ENCODE measurements at places on chromosomes 3 and 15.

- no peak for DNase-seq
Observed at GRCh38 chr3:35966629-35967464, 327.5 kb downstream of the ARPP21 start.

- no peak for DNase-seq
Observed at GRCh38 chr3:132625613-132626012, 28.5 kb downstream of the ACKR4 start.

DNA sequence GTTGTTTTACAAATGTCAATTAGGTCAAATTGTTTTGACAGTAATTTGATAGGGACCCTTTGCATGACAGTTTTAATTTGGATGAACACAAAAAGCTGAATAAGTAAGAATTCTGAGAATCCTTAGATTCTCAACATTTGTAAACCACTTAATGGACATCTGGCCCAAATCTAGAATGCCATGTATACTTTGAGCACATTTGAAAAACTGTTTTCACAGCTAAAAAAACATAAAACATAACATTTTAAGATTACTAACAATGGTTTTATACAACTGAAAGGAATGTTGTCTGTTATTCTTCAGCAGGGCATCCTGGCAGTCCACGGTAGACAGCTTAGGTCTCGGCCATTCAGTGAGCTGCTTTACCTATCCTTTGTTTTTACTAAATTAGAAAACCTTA lies 34.5 kb upstream of the TM2D3 start:
- peak; percentile 53 for DNase-seq

DNA sequence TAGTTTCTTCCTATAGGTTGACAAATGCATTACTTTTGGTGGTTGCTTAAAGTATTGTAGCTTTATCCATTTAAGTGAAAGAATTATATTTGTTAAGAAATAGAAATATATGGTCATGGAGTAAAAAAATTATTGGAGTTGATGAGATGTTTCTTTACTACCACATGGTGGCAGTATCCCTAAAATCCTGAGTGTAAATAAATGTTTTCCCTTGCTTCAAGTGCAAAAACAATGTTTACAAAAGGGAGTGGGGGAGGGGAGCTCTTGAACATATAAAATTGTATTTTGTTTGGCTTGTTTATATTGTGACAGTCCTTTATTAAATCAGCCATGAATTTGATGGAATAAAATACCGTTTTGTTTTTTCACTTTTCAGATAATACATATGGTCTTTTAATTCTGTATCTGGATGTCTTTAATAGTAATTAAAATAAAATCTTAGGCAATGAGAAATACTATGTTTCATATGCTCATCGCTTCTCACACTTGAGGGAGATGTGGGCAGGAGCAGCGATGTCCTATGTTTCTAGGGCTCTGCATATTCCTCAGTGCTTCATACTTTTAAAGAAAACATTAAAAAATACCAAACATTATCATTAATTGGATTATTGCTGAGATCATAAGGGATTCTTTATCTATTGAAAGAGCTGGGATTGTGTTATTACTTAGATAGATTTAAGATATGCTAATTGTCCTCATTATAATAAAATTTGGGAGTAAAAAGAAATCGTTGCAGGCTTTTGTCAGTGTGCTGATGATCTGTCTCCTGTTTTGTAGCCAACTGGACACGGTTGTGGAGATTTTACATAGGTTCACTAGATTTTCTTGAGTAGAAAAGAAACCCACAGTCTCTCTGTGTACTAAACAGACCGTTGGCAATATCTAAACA lies 349.7 kb downstream of the TUSC7 start:
- DNase-seq, result peak; percentile 54

- DNase-seq, result peak; percentile 61
Observed at GRCh38 chr3:58577269-58577821, at the start of gene FAM107A. Gene FAM107A (minus strand): TSS chr3:58577391. CDS start chr3:58569860, 7,531 bp downstream.

DNA sequence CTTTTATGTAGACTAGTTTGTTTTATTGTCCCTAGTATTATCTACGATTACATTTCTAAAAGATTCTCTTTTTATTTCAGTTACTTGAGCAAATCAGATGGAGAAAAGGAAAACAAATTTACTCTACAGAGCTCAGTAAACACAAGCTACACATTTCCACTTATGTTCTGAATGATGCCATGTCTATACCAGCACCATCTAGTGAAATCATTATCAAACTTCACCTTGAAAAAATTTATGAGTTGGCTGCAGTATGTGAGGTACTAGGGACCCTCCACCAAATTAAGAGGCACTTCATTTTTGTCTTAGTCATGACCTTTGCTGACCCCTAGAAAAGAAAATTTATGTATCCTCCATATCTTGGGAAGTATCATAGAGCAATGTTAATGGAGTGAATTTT lies 827.4 kb downstream of the SI start:
- DNase-seq, result no peak

DNA sequence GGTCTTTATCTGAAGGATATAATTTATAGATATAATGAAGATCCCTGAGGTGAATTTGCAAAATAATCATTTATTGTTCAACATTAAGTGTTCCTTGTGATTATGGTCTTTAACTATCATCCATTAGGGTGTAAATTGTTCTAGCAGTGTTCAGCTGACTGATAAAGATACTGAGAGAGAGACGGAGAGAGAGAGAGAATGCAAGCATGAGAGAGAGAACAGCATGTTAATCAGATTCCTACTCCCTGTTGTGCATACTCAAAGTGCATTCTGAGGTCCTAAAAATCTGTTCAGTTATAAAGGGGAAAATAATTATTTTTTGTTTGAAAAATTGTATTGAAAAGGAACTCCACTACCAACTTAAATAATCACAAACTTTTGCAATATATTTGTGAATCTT lies 271.0 kb upstream of the CBLB start:
- no peak for DNase-seq

DNA sequence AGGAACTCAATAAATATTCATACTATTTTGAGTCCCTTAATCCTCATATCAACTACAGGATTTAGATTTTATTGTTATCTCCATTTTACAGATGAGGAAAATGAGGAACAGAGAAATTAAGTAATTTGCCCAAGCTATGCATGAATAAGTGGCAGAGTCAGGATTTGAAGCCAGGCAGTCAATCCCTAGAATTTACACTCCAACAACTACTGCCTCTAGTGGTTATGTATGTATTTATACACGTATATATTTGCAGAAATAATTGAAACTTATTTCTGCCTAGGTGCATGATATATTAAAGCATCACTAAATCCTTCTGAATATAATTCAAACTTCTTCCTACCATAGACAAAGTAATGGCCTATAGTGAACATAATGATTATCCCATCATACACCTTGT lies 137.4 kb downstream of the SERPINI1 start:
- no peak for DNase-seq

DNA sequence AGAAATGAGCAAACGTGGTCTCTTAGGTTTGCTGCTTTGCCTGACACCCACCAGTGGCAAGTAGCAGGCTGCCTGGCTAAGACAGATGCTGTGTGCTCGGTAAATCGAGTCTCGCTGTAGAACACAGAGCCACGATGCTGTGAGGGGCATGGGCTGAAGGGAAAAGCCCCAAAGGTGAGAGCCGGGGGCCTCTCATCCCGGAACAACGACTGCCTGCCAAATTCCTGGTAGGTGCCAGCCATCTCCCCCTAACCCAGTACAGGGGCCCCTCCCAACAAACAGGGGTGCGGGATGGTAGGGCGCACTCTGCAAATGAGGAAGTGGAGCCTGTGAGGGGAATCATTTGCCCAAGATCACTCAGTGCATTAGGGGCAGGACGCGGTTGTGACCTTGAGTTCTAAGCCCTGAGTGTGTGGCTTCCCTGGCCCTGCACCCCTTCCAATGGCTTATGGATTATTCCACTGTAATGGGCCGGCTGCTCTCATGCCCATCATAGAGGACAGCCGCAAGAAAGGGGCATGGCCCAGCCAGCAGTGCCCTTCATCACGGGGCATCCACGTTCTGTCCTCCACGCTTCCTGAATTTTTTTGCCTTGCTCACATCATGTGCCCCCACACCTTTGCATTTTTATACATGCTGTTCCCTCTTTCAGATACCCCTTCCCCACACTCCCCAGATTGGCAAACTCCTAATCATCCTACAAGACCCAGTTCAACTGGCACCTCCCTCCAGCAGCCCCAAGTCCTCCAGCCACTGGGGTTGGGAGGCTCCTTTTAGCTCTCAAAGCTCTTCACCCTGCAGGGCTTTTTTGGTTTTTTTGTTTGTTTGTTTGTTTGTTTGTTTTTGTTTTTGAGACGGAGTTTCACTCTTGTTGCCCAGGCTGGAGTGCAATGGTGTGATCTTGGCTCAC lies 125.4 kb downstream of the NUP210 start:
- no peak for DNase-seq

GRCh38 chr3:44439499-44440295 lies 37.8 kb downstream of the ZNF445 start:
- peak; percentile 11 for DNase-seq

- no peak for DNase-seq
Observed at GRCh38 chr15:80948651-80949292, 40.8 kb downstream of the MESD start.

GRCh38 chr3:108092501-108092900 lies 1.7 kb upstream of the CD47 start:
- no peak for DNase-seq

GRCh38 chr3:13891492-13892073 lies 11.7 kb upstream of the WNT7A start:
- DNase-seq, result no peak

- DNase-seq, result no peak
Observed at GRCh38 chr3:98326105-98326893, 27.4 kb upstream of the OR5K4 start.

GRCh38 chr3:38095669-38096483 lies 41.1 kb downstream of the ACAA1 start:
- no peak for DNase-seq

GRCh38 chr3:194808640-194809097 lies 123.0 kb downstream of the FAM43A start:
- DNase-seq, result peak; percentile 13

GRCh38 chr3:174536319-174536718 lies 322.8 kb upstream of the NAALADL2 start:
- DNase-seq, result no peak

- DNase-seq, result no peak
Observed at GRCh38 chr3:11734-12133, 184.8 kb upstream of the CHL1 start.

DNA sequence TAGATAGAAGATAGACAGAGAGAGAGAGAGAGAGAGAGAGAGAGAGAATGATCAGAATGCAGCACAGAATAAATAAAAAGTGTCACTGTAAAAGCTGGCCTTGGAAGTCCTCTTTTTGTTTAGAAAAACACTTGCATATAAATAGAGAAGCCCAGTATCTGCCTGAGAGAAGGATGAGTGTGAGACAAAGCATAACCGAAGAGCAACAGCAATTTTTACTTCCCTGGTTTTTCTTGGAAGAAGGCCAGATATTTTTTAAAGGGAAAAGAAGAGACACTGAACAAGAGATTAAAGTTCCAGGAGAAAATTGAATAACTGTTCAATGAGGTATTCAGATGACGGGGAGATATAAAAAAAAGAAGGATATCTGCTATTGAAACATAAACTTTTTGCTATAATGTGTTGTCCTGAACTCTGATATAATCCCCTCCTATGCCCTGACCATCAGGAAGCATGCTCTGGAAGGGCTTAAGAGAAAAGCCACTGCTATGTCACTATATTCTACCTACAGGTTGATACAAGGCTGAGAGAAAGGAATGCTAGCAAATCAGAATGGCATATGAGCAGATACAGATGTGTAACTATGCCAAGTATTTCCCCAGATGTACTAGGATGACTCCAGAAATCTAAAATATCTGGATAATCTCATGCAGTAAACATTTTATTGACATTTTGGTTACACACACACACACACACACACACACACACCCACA lies 358.9 kb downstream of the RBMS3 start:
- peak; percentile 46 for DNase-seq

GRCh38 chr3:113084777-113085176 lies 94.0 kb downstream of the GTPBP8 start:
- DNase-seq, result peak; percentile 91

GRCh38 chr3:177578488-177578887 lies 381.2 kb upstream of the TBL1XR1 start:
- DNase-seq, result no peak

DNA sequence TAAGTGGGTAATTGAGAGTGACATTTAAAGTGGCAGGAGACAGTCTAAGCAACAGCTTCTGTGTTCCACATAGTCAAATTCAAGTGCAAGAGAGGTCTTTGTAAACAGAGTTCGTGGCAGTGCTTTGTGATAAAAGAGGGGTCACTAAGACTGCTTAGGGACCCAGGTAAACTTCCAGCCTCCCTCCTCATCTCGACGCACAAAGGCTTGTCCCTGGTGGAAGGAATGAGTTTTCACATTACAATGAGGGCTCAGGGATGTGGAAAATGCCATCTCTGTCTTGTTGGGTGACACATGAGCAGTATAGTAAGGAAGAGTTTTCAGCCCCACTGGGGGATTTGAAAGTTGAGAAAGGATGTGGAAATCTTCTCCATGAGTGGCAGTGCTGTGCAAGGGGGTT lies 7.3 kb downstream of the GMNC start:
- no peak for DNase-seq

DNA sequence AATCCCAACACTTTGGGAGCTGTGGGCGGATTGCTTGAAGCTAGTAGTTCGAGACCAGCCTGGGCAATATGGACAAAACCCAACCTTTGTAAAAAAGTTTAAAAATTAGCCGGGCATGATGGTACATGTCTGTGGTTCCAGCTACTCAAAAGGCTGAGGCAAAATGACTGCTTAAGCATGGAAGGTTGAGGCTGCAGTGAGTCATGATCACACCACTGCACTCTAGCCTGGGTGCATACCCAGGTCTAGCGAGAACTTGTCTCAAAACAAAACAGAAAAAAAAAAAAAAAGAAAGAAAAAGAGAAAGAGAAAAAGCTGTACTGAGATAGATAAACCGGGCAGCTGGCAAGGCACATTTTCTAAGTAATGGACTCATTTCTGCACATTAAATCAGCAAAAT lies 10.6 kb downstream of the ARPP19 start:
- DNase-seq, result peak; percentile 49

DNA sequence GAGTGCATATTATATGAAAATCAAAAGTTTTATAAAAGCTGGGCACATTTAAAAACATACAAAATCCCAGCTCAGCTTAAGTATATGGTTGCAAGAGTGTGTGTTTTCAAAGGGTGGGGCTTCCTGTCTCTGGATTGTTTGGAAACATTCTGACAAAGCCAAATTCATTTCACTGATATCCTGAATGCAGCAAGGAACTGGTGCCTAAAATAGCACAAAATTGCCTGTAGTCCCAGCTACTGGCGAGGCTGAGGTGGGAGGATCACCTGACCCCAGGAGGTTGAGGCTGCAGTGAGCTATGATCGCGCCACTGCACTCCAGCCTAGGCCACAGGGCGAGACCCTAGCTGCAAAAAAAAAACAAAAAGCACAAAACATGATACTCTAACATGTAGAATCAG lies 13.0 kb upstream of the TJP1 start:
- no peak for DNase-seq

Data from fibroblast of skin of scalp (primary cell).